ENCODE measurements at places on chromosomes 4 and X. TPM values are rescaled to one million over a fixed set of nuclear protein-coding genes. Genes with fewer than 3 reads are reported as not detected.
A peak's percentile ranks its signal among the peaks of the same experiment; 100 is the strongest.

DNA sequence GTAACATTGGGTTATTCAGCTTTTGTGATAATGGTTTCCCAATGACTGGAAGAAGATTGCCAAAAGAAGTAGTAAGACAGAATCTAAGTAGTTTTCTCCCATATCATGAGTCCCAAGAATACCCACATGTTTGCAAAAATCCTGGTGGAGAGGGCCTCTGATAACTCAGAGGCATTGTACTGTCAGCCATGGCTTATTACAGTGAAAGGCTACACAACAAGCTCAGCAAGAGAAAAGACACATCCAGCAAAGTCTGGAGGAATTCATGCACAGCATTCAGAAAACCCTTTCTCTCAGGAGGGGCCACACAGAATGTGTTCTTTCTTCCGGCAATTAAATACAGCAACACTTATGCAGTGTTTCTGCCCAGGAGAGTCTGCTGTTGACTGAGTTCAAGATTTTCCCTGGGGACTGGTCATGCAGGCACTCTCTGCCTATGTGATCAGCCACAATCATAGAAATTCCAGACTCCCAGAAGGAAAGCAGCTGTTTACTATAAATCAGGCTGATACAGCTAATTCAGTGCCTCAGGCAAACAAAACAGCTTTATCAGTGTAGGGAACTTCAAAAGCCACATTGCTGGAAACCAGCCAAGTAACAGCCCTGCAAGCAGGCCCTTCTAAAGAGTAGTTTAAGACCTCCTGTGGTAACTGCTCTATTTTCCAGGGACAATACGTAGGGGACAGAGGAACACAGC, 937.1 kb downstream of the CCSER1 start:
- no peak for DNase-seq

DNA sequence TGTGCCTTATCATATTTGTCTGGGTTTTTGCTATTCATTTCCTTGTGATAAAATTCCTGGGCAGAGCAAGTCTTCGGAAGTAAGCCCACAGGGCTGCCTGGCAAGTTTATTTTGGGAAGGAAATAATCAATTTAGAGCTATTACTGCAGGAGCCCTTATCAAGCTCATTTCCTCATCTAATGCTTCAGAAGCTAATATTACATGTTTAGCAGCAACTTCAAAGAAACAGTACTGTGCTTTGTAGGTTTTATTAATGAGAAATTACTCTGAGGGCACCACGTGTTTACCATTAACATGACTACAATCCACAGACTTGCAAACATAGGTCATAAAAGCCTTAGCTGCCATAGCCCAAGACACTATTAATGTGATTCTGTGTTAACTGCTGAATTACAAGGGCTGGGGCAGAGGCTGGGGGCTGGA, 540.0 kb downstream of the SPRY1 start:
- DNase-seq, result no peak

DNA sequence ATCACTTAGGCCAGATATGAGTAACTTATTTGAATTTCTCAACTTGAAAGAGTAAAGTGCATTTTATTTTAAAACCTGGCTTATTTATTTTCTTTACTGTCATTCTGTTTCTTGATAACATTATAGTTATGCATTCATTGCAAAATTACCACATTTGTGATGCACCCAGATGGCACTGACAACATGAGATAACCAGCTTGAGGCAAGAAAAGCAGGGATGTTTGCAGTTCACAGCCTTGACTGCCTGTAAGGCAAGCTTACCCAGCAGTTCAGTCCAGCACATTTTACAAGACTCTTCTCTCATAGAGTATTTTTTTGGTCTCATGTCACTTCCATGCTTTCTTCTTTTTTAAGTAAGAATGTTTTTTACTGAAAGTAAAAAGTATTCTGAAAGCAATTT, 25.3 kb upstream of the EPGN start:
- no peak for DNase-seq

DNA sequence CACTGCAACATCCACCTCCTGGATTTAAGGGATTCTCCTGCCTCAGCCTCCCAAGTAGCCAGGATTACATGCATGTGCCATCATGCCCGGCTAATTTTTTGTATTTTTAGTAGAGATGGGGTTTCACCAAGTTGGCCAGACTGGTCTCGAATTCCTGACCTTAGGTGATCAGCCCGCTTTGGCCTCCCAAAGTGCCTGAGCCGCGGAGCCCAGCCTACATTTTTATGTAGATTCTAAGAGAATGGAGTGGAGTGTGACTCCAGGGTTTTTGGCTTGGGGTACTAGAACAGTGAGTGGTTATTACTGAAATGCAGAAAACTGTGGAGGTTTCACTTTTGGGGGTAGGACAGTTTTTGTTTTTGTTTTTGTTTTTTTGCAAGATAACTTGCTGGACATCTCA, 806.0 kb downstream of the ADGRL3 start:
- DNase-seq, result no peak

DNA sequence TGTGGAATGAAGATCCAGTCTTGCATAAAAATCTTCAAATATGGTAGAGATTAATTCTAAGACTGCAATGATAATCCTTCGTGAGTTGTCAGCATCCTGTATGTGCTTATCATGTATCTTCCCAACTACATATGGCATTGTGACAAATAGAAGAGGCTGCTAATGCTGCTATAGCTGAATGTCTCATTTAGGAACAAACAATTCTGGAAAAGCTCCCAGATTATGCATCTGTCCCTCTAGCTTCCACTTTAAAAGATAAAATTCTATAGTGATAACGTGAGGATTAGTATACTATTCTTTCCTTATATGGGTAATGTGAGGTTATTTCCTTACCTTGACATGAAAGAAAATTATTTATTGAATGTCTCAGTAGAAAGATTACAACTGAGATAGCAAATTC, 930.9 kb downstream of the DMD start:
- DNase-seq, result no peak

DNA sequence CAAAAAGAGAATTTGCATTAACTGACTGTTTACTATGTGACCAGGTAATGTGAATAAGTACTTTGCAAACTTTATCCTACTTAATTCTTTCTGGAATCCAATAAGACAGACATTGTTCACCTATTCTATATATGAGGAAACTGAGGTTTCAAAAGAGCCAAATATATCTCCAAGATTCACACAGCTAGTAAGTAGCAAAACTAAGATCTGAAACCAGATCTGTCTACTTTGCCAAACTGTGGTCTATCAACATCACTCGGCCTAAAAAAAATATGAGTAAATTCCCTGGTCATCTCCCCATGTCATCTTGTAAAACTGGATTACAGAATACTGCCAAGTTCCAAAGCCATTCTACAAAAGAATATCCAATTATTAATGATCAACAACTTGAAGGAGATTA, 52.8 kb downstream of the ANAPC10 start:
- no peak for DNase-seq

DNA sequence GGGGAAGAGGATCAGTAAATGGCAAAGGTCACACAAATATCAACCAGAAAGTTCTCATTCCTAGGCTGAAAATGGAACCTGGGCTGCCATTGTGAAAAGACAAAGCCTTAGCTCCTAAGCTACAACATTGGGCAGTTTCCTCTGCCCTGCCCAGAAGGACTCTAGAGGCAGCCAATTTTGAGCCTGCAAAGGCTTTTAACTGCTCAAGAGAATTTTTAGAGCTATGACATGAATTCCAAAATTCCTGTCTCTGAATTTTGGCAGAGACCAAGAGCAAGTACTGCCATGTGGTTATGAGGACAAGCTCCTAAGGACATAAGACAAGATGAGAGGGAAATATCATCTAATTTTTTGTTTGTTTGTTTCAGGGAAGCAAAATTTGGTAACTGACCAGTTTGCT, 29.6 kb upstream of the IGFBP7 start:
- no peak for DNase-seq

- DNase-seq, result no peak
Measured at GRCh38 chr4:9980898-9981297, 40.4 kb downstream of the SLC2A9 start.

- DNase-seq, result no peak
Measured at GRCh38 chr4:168871632-168872031, 138.4 kb downstream of the CBR4 start.

GRCh38 chrX:71489540-71489939, 43.4 kb upstream of the OGT start:
- no peak for DNase-seq

- DNase-seq, result no peak
Measured at GRCh38 chr4:38606587-38606905, 57.5 kb upstream of the KLF3 start.

DNA sequence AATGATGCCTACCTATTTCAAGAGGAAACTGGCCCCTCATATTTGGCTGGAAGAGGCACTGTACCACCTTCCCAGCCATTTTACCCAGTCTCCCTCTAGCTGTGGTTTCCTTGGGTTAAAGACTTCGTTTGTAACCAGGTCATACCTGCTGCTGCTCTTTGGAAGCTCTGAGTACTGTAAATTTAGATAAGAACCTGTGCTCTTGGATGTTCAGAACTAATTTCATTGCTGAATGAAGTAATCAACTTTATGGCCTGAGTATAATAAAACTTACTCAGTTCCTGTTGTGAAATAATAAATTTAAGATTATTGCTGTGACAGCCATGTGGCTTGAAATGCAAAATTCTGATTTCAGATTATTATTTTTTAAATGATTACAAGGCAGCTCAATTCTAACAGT, 12.2 kb downstream of the MTTP start:
- no peak for DNase-seq

- peak; percentile 39 for DNase-seq
Measured at GRCh38 chrX:136577552-136577951, 45.5 kb downstream of the VGLL1 start.

DNA sequence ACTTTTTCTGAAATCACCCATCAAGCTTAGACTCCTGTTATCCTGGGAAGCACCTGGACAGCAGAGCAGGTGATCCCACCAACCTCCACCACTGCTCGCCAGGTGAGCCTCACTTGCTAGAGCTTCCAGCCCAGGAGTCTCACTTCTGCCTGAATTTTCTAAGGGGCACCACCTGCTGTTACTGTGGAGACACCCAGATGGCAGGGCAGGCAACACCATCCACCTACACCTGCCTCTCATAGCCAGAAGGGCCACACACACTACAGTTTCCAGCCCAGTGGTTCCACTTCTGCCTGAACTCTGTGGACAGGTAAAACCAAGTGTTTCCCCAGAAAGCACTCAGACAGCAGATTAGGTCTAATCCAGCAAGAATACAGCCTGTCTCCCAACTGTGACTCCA, 262.0 kb downstream of the ARAP2 start:
- DNase-seq, result no peak

DNA sequence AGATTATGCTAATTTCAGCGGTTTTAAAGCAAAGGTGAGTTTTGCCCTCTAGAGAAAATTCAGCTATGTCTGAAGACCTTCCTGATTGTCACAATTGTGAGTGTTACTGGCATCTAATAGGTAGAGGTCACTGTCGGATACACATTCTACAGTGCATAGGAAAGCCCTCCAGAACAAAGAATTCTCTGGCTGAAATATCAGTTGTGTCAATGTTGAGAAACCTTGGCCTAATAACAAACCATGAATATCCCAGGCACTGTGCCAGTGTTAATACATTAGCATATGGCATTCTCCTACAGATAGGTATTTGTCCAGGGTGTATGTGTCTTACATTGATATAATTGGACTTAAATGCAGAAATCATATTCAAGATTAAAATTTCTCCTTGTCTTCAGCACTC, 294.3 kb downstream of the FSTL5 start:
- no peak for DNase-seq

PAGE5 gene
- not detected for total RNA-seq

UGT2B11 gene
- total RNA-seq, result not detected

KCND1 gene
- total RNA-seq, result not detected

SHROOM3 gene
- total RNA-seq, result 10.0 TPM

DDX53 gene
- total RNA-seq, result not detected

DCLK2 gene
- total RNA-seq, result 1.4 TPM

MID1 gene
- total RNA-seq, result 5.2 TPM

SSX2B gene
- not detected for total RNA-seq
